ENCODE measurements at places on chromosomes 16 and 17.
A peak's percentile ranks its signal among the peaks of the same experiment; 100 is the strongest.

DNA sequence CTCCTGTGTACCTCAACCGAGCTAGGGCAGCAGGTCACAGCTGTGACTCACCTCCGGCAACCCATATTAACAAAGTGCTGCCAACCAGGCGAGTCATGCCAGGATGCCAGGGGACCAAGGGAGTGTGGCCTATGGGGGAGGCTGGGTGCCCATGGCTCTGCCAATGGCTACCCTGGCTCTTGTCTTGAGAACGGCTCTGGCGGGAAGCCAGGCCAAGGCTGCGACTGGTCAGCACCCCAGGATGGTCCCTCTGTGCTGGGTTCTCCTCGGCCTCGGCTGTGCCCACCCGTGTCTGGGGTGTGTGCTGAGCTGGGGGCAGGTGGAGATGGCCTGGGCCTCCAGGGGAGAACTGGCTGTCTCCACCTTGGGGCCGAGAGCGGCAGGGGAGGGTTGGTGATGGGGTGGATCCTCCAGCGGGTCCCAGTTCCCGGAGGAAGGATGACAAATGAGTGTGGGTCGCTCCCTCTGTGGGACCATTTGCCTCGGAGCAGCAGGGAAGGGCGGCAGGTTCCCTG is 75.8 kb downstream of the MRC2 start:
- no peak for DNase-seq

DNA sequence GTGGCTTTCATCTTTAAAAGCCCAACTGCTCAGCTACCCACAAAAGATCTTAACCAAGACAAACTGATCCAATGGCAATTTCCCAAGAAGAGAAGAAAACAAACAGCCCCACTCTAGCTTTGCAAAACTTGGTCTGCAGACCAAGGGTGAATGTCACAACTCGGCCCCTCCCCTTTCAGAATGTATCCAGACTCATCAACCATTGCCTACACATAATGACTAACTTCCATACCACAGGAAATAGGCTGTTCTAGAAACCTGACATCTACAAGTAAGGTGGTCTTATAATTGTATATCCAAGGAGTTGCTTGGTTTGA is 16.0 kb downstream of the DCUN1D3 start:
- no peak for DNase-seq

DNA sequence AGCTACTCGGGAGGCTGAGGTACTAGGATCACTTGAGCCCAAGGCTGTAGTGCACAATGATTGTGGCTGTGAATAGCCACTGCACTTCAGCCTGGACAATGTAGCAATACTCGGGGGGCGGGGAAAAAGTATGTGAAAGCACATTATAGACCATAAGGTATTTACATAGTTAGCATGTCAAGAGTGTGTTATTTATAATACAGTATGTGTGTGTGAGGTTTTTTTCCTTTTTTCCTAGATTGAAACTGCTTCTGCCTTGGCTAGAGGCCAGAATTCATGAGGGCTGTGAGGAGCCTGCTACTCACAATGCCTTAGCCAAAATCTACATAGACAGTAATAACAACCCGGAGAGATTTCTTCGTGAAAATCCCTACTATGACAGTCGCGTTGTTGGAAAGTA is 30.5 kb downstream of the PTRH2 start:
- no peak for DNase-seq

- no peak for DNase-seq
Observed at GRCh38 chr17:57881783-57882351, 32.0 kb upstream of the MRPS23 start.

GRCh38 chr17:58312829-58313228 is 15.8 kb downstream of the TSPOAP1 start:
- DNase-seq, result no peak

DNA sequence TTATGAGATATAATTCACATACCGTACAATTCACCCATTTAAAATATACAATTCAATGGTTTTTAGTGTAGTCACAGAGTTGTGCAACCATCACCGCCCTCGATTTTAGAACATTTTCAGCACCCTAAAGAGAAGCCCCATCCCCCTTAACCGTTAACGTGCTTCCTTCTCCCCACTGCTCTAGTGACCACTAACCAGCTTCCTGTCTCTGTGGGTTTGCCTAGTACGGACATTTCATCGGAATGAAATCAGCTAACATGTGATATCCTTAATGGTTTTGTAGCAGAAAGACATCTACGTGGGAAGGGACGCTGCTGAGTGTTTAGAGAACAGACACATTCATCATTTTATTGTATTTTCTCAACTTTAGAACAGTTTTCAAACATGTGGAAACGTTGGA is 80.8 kb upstream of the HSBP1 start:
- DNase-seq, result no peak

DNA sequence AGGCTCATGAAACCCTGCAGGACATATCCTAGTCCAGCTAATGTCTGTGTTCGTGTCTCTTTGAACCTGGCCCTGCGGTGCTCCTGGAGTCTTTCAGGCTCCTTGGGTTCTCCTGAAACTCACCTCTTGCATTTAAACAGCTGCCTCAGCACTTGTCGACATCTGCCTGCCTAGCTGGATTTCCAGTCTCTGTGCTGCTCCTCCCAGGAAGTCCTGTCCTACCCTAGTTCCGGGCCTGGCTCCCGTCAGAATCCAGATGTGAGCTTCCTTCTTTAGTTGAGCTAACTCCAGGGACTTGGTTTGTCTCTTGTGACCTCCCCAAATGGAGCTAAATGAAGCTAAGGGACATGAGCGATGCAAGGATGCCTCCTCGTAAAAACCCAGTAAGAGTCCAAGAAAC is 155.2 kb upstream of the PIRT start:
- no peak for DNase-seq

DNA sequence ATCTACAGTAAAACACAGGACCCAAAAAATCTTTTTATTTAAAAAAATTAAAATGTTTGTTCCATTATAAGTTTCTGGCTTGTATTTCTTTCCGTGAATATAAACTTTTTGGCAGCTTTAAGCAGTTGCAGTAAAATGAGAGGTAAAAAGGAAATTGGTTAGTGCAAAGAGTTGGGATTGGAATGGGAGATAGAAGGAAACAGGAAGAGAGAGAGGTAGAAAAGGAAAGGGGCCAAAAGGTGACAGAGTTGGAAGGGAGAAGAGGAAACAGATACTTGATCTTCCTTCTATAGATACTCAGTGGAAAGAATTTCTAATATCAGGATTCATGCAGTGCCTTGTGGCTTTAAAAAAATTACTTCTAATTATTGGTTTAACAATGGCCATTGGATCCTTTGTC is 63.5 kb downstream of the NQO1 start:
- DNase-seq, result no peak

GRCh38 chr17:4583206-4583605 is 1.1 kb upstream of the SMTNL2 start:
- no peak for DNase-seq

GRCh38 chr16:78108451-78108850 is 9.0 kb downstream of the WWOX start:
- DNase-seq, result no peak

- DNase-seq, result no peak
Observed at GRCh38 chr16:71927787-71928186, 32.5 kb downstream of the IST1 start.

DNA sequence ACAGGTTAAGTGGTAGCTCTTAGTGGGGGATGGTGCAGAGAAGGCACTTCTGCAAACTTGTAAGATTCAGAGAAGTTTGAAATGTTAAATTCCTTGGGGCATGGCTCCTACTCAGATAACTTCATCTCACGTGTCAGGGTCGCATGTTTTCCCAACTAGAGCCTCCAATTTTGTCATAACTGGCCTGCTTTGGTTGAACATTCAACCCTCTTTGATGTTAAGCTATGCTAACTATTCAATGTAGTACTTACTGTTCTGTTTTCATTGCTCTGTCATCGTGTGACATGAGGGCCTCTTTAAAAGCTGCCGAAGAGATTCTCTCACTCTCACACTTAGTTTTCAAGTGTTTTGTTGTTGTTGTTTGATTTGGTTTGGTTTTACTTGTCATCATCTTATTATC is 280.8 kb downstream of the CDH11 start:
- DNase-seq, result no peak

DNA sequence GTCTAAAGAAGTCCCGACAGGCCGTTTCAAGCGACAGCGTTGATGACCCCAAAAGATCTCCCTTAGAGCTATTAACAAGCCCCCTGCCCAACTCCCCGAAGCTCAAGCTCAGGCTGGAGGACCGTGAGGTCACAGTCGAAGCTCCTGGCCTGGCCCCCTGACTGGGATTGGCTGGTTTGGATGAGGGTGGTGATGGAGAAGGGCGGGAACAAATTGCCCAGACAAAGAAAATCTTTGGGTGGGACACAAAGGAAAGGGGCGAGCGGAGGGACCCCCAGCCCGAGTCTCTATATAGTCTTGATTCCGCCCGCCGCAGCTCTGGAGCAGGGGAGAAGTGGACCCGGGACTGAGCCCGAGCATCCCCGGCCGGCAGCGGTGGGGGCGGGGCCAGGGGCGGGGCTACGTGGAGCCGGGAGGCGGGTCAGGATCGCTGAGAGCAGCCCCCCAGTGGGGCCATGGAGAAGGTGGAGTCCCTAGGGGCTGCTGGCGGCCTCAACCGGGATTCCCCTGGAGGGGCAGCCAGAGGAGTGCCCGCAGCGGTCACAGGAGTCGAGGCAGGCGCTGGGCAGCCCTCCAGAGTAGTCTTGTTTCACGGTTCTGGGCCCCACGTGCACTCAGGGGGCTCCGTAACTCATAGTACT is 982 bp upstream of the NEURL4 start:
- peak; percentile 54 for DNase-seq

GRCh38 chr17:81652906-81653771 is 3.2 kb downstream of the PDE6G start:
- DNase-seq, result no peak

- DNase-seq, result no peak
Observed at GRCh38 chr16:5041600-5042133, 7.9 kb upstream of the NAGPA start.

- DNase-seq, result no peak
Observed at GRCh38 chr17:57562184-57562698, 182.9 kb downstream of the CCDC182 start.

- DNase-seq, result no peak
Observed at GRCh38 chr16:3656491-3657468, 2.3 kb downstream of the DNASE1 start.

GRCh38 chr16:49472598-49472997 is 99.0 kb downstream of the C16orf78 start:
- DNase-seq, result no peak

- no peak for DNase-seq
Observed at GRCh38 chr17:78571329-78571728, 5.9 kb downstream of the DNAH17 start.

DNA sequence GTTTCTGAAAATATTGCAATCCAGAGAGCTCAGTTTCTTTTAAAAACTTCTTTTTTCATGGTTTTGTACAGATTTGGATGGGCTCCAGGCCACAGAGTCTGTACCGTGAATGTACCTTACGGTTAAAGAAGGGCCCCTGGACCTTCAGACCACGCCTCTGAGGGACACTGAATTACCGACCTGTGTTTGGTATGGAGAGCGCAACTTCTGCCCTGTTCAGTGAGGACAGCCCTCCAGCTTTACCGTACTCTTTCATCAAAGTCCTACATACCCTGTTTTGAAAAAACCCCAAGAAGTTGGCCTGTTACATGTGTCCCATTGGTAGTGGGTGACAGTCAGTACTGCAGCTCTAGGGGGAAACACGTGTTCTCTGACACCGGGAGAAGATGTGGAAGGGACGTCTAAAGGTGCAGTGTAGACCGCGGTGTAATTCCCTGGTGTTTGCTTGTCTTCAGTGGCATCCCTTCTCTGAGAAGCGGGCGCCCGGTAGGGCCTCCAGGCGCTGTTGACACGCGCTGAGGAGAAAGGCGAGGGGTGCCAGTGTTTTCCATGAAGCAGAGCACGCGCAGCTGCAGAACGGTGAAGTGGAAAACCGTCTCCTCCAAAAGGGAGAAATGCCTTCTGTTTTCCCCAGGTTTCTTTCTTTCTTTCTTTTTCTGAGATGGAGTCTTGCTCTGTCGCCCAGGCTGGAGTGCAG is 6.2 kb downstream of the PGS1 start:
- DNase-seq, result no peak

DNA sequence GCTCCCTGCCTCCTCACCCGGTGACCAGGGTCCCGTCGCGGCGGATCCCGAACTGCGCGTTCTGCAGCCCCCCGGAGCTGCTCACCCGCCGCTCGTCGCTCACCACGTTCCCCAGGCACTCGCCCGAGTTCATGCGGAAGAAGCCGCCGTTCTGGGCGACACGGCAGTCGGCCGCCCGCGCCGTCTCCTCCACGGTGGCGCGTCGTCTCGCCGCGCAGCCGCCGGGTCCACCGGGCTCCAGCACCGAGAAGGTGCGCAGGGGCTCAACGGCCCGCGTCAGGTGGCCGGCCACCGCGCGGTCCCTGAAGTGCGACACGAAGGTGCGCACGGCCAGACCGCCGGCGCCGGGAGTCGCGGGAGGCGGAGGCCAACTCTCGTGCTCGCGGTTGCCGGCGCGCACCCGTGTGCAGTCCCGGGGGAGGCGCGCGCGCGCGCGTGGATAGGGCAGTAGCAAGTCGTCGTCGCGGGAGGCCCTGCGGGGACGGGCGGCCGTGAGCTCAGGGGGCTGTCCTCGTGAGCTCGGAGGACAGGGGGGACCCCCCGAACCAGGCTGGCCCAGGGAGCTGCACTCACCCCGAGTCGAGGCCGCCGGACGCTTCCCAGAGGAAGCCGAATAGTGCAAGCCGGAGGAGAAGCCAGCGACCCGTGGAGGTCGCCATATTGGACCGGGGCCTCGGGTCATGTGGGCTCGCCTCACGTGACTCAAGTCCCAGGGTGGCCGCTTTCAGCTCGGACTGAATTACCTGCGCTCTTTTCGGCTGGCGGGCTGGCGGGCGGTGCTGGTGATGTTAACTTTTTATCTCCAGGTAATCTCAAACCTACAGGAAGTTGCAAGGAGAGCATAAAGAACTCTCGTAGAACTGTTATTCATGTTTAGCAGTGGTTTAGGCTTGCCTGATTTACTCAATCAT is at the start of gene NAGPA:
NAGPA (minus strand) TSS at position 680 of the 911 bp plus-strand sequence; CDS start at position 659, 21 bp downstream.
- peak; percentile 62 for DNase-seq

DNA sequence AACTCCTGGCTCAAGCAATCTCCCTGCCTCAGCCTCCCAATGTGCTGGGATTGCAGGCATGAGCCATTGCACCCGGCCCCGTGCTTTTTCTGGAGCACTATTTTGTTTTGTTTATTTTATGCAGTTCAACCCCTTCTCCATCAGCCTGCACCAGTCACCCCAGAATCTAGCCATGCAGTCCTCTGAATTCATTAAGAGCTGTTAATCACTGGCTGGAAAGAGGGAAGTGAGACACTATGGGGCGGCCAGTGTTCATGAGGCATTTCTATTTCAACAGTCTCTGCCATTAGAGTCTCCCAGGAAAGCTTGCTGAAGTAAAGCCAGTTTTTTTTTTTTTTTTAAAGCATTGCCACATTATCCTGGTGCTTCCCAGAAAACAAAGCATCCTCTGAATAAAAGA is 1.7 kb downstream of the VWA3A start:
- no peak for DNase-seq
